ENCODE measurements at places on chromosomes 6 and 20.
A peak's percentile ranks its signal among the peaks of the same experiment; 100 is the strongest.

DNA sequence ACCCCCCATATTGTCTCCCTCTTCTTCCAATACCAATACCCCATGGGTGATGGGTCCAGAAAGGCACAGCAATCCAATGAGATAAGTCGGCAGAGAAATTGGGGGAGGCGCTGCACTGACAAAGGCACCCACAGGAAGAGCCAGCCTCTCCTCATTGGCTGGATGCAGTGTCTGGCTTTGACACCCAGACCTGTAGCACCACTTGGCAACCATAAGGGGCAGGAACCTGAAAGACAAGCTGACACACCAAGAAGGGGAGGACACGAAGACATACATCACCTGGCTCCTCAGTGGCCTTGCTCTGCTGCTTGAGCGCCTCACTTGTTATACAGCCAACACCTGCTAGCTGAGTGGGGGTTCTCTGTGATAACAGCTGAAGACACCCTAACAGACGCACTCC lies 19.4 kb upstream of the SLC4A11 start:
- no peak for DNase-seq

DNA sequence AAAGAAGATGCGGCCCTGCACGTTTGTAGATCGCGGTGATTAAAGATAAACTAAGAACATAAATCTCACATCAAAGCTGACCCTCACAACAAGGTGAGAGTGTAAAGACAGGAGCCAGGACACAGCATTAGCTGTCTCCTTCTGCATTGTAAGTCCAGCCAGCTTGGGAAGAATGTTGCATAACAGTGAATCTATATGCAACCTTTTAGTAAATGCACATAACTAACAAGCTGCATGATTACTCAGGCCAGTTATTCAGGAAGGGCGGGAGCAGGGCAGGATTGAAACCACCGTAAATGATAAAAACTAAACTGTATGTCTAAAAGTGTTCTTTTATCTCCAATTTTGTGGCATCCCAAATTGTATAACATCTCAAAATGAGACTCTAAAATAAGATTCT lies 57.1 kb downstream of the POPDC3 start:
- DNase-seq, result no peak

- DNase-seq, result no peak
Observed at GRCh38 chr6:149273318-149273717, 44.2 kb upstream of the TAB2 start.

DNA sequence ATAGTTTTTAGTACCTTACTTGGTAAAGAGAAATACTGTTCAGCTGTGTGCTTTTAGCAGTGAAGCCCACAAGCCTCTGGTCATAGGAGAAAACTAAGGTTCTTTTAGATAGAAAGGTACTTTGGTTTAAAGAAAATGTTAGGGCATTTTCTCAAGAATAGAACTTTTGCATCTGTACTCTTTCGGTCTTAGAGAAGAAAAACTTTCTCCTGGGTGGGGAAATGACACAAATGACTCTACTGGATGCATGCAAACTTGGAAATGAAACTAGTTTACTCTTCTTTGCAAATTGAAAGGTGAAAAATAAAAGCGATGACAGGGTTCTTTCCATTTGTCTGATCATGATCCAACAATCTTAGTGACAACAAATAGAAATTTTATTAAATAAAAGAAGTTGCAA lies 2.1 kb upstream of the TMEM217 start:
- peak; percentile 73 for DNase-seq

- no peak for DNase-seq
Observed at GRCh38 chr20:32514760-32515159, 70.4 kb downstream of the NOL4L start.

Data from activated CD4-positive, alpha-beta T cell treated with anti-CD3 and anti-CD28 coated beads, Interleukin-2, Interleukin-4, amounts not matched to agents 100 ng/mL and 50 ng/mL, durations not matched to agents 16 hours and 8 hours (primary cell).